Keratinocyte (primary cell): ENCODE measurements at places on chromosomes 2 and 18. TPM values are rescaled to one million over a fixed set of nuclear protein-coding genes. Genes with fewer than 3 reads are reported as not detected.

The ACKR3 gene
- 15.5 to 129 TPM (median 29.4 TPM) in 3 replicates for polyA plus RNA-seq

The OXER1 gene
- not detected in 3 replicates for polyA plus RNA-seq

The UGT1A6 gene
- polyA plus RNA-seq = 133 to 154 TPM (median 152 TPM) in 3 replicates

The LIMS2 gene
- polyA plus RNA-seq = not detected in 3 replicates

GRCh38 chr2:132651115-132652045 is 18.6 kb downstream of the LYPD1 start:
- DNase-seq = no peak

GRCh38 chr2:39881494-39881893 is 102.4 kb upstream of the THUMPD2 start:
- DNase-seq = no peak

DNA sequence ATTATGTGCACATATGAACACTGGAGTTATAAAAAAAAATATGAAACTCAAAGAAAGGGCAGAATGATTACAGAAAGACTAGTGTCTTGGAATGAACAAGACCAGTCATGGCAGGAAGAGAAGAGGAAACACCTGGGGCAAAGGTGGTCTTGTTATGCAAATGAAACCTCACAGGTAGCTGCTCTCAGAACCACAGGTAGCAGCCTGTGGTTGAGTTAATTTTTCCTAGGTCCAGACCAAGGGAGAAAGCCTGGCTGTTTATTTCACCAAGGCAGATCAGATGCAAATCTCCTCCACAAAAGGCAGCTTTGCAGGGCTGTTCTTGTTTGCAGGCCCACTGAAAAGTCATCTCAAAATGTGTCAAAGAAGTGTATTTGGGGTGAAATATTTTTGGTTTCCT is 785.8 kb downstream of the RNF144A start:
- DNase-seq = peak; percentile 41
